Neural crest cell (in vitro differentiated cells): ENCODE measurements at places on chromosomes 1 and 21.
A peak's percentile ranks its signal among the peaks of the same experiment; 100 is the strongest.

DNA sequence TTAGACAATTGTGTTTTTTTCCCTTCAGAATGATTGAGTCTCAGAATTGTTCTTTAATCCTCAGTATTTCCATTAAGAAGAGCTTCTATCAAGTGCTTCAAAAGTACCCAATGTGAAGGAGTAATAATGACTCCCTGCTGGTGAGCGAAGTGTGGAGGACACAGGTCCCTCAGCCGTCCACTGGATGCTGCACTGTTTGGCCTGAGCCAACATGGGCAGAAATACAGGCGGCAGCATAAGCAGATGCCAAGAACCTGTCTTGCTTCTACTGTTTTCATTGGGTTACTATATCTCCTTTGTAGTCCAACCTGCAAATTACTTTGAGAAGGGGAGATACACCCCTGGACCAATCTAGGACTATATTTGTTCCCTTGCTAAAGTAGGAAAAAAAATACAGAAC lies 55.3 kb upstream of the DPH5 start:
- no peak overlapping the region for H3K27ac ChIP-seq
- no peak overlapping the region for H3K4me3 ChIP-seq
- H3K27me3 ChIP-seq = no peaks in the 10 kb centered on the region
- H3K36me3 ChIP-seq = peaks cover 25% of the 10 kb centered on the region
- DNase-seq = no peak
- H3K4me1 ChIP-seq = peaks cover 14% of the 10 kb centered on the region

GRCh38 chr1:230891413-230891812 lies 23.1 kb upstream of the C1orf198 start:
- no peak for DNase-seq
- no peaks in the 10 kb centered on the region for H3K27me3 ChIP-seq
- no peaks in the 10 kb centered on the region for H3K36me3 ChIP-seq
- peaks cover 14% of the 10 kb centered on the region for H3K4me1 ChIP-seq

- no peaks in the 10 kb centered on the region for H3K36me3 ChIP-seq
- DNase-seq = no peak
- no peaks in the 10 kb centered on the region for H3K4me1 ChIP-seq
- no peak overlapping the region for H3K27ac ChIP-seq
- H3K27me3 ChIP-seq = peaks cover 15% of the 10 kb centered on the region
Measured at GRCh38 chr1:181593042-181593441, 109.7 kb downstream of the CACNA1E start.

DNA sequence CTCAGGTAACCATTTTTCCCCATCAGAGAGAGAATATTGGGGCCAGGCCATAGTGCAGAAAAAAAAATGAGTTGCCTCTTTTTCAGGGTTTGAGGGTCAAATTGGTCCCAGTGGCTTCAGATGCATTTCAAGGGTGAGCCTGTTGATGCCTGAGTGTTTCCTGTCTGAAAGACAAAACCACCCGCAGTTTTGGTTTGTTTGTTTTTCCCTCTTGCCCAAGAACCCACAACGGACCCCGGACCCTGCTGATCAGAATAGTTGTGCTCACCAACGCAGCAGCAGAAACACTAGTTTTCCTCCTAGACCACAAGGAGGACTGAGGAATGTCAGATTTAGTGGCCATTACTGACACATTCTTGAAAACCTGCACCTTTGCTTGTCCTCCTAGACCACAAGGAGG lies 1433.1 kb downstream of the PLA2G4A start:
- no peak overlapping the region for H3K27ac ChIP-seq
- DNase-seq = no peak
- H3K36me3 ChIP-seq = peaks cover 6% of the 10 kb centered on the region
- H3K27me3 ChIP-seq = no peaks in the 10 kb centered on the region

DNA sequence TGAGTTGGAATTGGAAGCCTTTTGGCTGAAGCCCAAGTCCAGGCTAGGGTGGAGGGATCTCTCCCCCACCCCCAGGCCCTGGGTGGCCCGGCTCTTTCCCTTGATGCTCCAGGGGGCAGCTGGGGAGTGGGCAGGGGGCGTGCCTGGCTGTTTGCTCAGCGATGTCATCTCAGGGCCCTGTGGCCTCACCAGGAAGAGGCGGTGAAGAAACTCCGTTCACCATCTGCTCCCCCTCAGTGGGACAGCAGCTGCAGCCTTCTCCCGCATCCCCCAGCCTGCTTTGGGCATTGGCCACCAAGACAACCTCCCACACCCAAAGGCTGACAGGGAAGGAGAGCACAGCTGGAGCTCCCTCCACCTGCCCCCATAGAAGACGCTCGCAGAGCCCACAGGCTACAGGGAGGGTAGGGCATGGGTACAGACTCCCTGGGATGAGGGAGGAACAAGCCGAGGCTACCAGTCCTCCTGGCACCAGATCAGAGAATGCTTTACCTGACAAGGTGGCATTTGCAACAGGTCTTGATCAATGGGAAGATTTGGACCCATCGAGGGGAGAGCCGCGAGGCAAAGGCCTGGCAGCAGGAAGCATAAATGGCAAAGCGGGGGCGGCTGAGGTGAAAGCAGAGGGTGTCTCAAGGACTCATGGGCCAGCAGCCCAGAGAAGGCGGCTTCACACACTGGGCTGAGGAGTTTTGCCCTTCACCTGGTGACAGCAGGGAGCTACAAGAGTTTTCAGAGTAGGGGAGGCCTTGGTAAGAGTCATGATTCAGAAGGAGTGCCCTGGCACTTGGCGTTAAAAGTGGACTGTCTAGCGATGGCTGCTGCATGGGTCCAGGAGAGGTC lies 6.5 kb upstream of the GUCA2A start:
- no peak overlapping the region for H3K27ac ChIP-seq
- DNase-seq = no peak
- no peak overlapping the region for H3K4me3 ChIP-seq
- H3K4me1 ChIP-seq = peaks cover 23% of the 10 kb centered on the region

- no peaks in the 10 kb centered on the region for H3K36me3 ChIP-seq
- H3K4me1 ChIP-seq = peaks cover 31% of the 10 kb centered on the region
- H3K27ac ChIP-seq = no peak overlapping the region
- no peak overlapping the region for H3K4me3 ChIP-seq
- peaks cover 2% of the 10 kb centered on the region for H3K27me3 ChIP-seq
Measured at GRCh38 chr1:29986986-29987385, 736.4 kb downstream of the MATN1 start.

GRCh38 chr1:212401838-212402582 lies 12.7 kb downstream of the PACC1 start:
- peaks cover 50% of the 10 kb centered on the region for H3K36me3 ChIP-seq
- no peak overlapping the region for H3K4me3 ChIP-seq
- H3K27ac ChIP-seq = no peak overlapping the region
- no peaks in the 10 kb centered on the region for H3K4me1 ChIP-seq
- no peak for DNase-seq

GRCh38 chr1:203551550-203551949 lies 57.6 kb downstream of the OPTC start:
- H3K36me3 ChIP-seq = no peaks in the 10 kb centered on the region
- H3K27me3 ChIP-seq = no peaks in the 10 kb centered on the region

DNA sequence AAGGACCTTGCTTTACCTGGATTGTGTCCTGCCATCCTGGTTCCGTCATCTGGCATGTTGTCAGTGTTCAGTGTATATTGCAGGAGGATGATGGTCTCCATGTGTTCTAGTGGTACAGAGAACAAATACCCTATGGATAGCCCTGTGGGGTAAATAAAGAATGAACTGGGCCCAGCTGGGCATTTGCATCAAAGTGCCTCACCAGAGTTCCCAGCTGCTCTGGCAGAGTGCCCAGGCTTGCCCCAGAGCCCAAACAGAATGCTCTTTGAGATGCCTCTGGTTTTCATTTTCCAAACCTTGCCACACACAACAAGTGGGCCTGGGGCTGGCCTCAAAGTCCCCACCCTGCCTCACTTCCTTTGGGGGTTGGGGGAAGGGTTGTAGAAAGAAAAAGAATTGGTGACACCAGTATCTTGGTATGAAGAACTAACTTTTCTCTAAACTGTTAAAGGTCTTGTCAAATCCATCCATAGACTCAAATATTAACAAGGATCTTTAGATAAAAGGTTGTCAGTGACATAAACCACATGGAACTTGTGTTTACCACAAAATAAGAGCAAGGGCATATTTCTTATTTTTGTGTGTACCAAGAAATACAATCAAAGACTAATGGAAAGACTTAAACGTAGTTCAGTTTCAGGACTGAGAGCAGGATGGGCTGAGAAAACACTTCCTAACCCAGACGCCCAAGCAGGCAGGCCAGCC lies 82.2 kb downstream of the LMO4 start:
- H3K27ac ChIP-seq = no peak overlapping the region
- no peaks in the 10 kb centered on the region for H3K4me1 ChIP-seq
- H3K27me3 ChIP-seq = no peaks in the 10 kb centered on the region

DNA sequence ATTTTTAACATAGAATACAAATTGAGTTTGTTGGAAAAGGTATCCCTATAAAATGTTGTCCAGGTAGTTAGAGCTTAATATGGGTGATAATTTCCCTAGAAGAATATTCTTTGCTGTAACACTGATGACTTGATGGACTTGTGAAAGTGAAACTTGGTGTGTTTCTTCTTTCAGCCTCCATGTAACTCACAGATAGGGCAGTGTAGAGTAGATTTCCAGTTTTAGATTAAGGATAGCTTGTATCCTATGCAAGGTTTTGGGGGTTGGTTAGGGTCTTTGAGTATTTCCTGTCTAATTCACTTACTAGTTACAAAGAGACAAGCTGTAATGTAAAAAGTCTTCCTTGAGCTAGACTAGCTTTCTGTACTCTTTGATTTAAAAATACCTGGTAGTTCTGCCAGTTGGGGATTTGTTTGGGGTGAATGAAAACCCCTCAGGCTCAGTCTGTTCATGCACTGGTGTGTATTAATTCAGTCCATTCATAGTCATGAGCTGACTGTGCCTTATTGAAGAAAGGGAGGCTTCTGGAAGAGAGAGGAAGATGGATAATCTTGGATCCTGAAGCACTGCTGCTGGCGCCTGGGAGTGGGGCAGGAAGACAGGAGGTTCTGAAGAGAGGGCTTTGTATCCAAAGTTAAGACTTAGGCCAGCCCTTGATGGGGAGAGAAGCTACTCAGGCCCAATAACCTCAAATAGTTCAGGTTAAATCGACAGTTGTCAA lies 83.6 kb downstream of the CAMTA1 start:
- H3K27ac ChIP-seq = peak overlapping the region; percentile 93
- H3K4me3 ChIP-seq = peak overlapping the region; percentile 21
- H3K36me3 ChIP-seq = peaks cover 5% of the 10 kb centered on the region
- no peak for DNase-seq

DNA sequence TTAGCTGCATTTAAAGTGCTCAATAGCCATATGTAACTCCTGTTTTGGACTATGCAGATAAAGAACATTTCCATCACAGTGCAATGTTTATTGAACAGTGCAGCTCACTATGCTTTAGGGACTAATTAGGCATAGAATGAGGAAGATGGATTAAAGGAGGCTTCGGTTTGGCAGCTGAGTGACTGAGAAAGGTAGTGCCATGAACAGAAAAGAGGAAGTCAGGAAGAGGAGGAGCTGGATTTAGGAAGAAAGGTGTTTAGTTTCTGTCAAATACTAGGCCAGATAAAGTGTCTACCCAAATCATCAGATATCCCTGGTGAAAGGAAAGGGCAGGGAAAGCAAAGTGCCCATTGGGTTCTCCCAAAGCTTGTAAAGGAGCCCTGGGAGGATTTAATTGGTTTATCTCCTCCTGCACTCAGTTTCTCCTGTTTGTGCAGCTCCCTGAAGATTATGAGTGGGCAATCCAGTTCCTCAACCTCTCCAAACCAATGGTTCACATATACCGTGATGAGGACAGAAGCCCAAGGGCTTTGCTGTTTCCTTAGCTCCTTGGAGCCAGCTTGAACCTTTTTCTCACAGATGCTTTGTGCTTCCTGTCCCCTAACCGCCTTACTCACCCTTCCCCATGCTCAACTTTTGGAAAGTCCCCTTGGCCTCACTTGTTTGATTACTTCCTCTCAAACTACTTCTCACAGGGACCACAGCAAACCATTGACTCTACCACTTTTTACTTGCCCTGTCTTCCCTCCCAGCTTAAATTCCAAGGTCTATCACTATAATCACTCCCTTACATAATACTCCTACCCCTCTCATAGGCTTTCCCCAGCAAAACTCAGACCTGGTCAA lies 3.5 kb upstream of the RAP1A start:
- no peak for DNase-seq
- H3K27ac ChIP-seq = no peak overlapping the region
- peaks cover 13% of the 10 kb centered on the region for H3K4me1 ChIP-seq
- peaks cover 2% of the 10 kb centered on the region for H3K27me3 ChIP-seq

DNA sequence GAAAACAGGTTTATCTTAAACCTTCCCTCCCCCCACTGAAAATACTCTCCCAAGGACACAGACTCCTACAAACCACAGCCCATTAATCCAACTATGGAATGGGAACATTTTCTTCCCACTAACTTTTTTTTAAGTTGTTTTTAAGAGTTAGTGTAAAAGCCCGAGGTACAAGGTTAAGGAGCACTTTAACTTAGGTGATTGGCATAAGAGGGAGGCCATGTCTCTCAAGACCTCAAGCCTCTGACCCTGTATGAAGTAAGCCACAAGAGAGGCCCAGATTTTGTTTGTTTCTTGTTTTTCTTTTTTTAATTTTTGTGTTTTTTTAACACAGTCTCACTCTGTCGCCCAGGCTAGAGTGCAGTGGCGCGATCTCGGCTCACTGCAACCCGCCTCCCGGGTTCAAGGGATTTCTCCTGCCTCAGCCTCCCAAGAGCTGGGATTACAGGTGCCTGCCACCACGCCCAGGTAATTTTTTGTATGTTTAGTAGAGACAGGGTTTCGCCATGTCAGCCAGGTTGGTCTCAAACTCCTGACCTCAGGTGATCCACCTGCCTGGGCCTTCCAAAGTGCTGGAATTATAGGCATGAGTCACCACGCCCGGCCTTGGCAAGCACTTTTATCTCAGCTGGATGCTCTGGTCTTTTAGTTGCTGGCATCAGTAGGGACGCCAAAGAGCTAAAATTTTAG lies 14.4 kb downstream of the ARMH1 start:
- no peak for DNase-seq
- H3K36me3 ChIP-seq = no peaks in the 10 kb centered on the region
- H3K4me1 ChIP-seq = no peaks in the 10 kb centered on the region
- H3K4me3 ChIP-seq = no peak overlapping the region
